Osteocyte (in vitro differentiated cells): ENCODE measurements at places on chromosomes 6 and 20. TPM values are rescaled to one million over a fixed set of nuclear protein-coding genes. Genes with fewer than 3 reads are reported as not detected.

DNA sequence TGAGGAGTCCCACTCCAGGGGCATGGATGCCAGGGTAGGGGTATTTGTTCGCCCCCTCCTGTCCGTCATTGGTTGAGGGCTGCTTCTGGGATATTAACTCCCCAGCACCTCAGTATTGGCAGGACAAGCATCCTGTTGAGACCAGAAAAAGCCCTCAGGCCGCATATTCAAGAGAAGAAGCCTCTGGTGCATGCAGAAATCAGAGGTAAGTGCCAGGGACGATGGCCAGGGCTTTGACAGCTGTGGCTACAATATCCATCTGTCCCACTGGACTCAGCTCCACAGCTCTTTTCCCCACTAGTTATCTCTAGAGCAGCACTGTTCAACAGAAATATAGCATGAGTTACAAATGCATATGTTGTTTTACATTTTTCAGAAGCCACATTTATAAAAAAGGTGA lies 651.3 kb downstream of the KIF16B start:
- DNase-seq: no peak

DNA sequence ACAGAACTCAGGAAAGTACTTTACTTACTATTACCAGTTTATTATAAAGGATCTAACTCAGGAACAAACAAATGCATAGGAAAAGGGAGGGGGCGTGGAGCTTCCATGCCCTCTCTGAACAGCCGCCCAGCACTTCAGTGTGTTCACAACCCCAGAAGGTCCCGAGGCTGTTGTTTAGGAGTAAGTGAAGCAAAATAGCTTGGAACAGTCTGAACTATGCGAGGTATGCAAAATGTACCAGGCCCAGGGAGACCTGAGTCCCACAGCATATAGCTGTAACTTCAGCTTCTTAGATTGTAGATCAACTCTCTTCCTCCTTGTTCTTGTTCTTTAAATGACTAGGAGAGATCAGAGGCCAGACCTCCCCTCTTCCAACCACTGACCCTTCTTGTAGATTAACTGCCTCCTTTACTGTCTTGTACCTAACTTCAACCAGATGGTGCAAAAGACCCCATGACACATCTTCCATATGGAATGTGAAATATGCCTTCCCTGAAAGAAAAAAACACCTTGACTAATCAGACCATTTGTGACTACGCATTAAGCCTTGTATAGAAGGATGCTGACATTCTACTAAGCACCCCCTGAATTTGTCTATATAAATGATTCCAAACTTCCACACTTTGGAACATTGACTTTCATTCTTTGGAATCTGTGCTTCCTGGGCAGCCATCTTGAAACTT lies 98.8 kb upstream of the SNX9 start:
- no peak for DNase-seq

DNA sequence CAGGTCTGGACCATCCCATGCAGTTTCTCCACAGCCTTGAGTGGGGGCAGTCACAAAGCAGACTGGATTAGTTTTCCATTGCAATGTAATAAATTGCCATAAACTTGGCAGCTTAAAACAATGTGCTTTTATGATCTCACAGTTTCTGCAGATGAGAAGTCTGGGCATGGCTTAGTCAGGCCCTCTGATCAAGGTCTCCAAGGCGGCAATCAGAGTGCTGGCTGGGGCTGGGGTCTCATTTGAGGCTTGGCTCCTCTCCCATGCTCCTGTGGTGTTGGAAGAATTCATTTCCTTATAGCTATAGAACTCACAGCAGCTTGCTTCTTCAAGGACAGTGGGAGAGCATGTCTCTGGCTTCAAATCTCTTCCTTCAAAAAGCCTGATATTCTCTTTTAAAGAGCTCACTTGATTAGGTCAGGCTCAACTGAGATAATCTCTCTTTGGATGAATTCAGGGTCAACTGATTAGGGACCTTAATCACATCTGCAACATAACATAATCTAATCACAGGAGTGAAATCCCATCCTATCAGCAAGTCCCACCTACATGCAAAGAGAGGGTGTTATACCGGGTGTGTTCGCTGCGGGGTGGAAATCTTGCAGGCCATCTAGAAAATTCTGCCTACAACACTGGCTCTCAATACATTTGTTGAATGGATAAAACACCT lies 77.4 kb upstream of the SULF2 start:
- DNase-seq: no peak

CD24 gene
- total RNA-seq: 0.30 and 0.42 TPM in 2 replicates

DNA sequence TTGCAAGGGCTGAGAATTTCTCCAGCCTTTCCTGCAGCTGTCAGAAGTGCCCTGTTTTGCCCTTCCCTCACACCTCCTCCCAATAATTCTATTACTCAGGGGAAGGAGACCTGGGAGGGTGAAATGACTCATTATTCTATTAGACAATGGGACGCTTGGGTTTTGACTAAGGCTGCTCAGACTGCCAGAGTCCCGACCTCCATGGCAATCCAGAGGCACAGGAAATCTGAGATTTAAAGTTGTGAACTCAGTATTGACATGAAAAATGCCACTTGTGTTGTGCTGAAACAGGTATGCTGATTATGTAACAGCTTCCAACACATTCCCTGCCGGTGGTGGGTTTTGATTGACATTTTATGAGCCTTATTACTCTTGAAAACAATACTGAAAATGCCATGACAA lies 625.9 kb upstream of the FLRT3 start:
- DNase-seq: no peak

DNA sequence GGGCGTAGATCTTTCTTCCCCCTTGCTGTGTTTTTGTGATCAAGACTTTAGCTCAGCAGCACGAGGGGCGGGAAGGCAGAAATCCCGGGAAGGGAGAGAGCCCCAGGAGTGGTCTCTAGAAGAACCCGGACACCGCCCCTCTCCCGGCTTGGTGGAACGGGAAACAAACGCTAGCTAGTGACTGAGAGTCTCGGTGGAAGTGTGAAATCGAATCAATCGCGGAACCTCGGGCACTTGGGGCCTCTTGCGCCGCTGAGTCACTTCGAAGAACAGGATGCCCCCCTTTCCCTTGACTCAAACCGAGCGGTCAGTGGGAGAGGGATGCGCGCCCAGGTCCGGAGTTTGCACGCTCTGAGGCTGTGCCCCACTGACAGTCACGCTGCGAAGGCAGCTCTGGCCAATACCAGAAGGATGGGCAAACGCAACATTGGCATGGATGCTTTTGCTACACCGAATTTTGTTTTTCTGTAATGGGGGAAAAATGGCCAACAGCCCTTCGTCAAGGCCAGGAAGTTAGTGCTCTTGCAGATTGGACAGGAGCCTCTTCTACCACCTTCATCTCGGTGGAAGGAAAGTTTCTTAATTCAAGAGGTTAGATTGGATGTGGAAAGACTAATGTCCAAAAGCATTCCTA lies 1.6 kb upstream of the OLIG3 start:
- no peak for DNase-seq

AIF1 gene
- not detected in 2 replicates for total RNA-seq

FAM209A gene
- 0.42 and 1.0 TPM in 2 replicates for total RNA-seq

DNA sequence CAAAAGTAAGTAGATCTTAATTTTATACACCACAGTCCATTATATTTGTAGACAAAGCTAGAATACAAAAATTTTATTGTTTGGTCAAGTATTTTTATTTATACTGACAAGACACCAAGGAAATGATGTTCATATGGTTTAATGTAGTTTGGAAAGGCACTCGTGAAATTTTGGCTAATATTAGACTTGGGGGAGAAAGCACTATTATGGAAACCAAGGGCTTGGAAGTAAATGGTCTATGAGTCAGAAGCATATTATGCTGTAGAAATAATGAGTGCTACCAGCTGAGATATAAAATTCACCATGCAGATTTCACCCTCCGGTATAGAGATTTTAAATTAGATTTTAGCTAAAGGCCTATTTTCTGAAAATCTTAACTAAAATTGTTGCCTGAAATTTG lies 233.6 kb downstream of the KCNQ5 start:
- no peak for DNase-seq

DNA sequence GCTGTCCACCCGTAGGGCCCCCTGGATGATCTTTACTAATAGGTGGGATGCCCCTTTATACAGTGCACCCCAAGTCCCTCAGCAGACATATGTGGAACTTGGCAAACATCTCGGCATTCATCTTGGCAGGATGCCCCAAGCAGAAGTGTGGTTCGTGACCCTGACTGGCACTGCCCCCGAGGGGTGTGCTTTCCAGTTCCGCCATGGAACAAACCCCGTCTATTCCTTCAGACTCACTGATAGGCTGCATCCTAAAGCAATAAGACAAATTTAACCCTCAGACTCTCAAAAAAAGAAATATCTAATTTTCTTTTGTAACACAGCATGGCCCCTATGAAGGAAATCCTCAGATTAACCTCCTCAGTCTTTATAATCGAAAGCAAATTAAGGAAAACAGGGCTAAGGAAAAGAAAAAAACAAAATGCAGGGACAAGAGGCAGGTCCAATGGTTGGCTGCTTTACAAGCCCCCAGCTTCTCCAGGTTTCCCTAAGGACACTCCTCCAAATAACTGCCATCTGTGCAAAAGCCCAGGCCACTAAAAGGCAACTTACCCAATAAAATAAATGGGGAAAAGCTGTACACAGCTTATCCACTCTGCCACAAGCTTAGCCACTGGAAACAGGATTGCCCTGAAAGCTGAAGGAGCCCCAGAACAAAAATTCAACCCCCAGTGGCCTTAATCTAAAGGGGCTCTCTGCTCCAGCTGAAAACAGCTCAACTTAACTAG lies 30.5 kb upstream of the RIPK1 start:
- no peak for DNase-seq

DNA sequence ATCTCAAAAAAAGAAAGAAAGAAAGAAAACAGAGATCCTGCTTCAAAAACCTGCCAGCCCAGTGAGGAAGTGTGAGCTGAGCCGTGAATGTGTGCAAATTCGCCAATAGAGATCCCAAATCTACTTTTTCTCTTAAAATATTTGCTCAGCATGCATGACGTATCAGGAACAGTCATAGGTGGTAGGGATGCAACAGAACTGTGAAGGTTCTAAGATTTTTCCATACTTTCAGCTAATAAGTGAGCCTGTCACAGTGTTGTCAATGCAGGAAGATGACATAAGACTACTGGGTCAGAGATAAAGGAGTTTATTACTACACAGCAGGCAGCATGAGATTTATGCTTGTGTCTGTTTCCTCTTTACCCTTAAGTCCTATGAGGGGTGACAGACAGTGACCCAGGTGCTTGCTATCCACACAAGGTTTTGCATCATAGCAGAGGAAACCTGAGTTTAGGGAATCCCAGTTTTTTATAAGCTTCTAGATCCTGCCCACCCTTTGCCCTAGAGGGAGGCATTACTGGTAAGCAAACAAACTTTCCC lies 273.4 kb downstream of the BMP7 start:
- no peak for DNase-seq

- no peak for DNase-seq
Observed at GRCh38 chr20:56409521-56409920, 2.5 kb upstream of the CASS4 start.

DNA sequence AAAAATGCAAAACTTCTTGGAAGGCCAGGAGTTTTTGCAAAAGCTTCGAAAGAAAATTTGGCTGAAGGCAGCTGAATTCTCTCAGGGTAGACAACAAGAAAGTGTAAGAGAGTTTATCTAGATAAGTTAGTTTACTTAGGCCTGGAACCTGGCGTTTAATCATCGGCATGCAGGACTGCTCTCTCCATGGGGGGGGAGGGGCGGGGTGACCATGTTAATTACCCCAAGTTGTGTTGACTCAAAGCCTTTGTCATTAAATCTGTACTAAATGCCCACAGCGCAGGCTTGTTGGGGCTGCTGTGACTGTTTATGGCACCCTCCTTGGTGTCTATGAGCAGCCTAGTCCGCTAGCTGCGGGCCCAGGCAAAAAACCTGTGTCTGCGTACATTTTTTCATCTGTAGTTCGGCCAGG lies 20.1 kb upstream of the ZNF451 start:
- DNase-seq: no peak

MAP7 gene
- 0.38 and 0.68 TPM in 2 replicates for total RNA-seq

DNA sequence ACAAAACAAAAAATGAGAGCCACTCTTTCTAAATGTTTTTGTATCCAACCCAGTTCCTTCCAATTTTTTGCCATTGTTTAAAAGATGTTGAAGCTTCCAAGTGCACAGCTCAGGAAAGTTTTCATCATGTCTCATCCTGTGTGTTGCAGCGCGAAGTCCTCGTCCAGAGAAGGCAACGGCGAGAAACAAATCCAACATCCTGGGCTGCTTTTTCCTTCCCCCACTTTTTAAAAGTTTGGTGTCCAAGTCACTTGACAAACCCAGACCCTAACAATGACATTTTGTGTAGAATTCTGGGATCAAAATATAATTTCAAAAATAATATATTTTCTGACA lies 92.3 kb downstream of the ANKRD60 start:
- no peak for DNase-seq

- DNase-seq: no peak
Observed at GRCh38 chr6:113995634-113996033, 24.7 kb upstream of the HDAC2 start.

- no peak for DNase-seq
Observed at GRCh38 chr6:158019416-158019815, 37.8 kb downstream of the SYNJ2 start.

ADA gene
- 177 and 185 TPM in 2 replicates for total RNA-seq

DNA sequence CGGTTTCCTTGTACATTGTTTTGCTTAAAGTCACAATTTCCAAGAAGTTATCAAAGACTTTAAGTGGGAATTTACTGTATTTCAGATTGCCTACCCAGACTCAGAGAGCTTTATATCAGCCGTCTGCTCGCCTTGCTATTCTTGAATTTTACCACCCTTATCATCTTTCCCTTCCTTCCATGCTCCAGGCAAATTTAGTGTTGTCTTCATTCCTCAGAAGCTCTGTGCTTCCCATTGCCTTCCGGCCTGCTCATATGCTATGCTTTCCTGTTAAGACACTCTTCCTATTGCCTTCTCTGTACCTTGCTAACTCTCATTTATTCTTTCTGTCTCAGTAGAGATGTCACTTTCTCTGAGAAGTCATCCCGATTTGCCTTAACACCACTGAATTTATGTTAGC lies 52.1 kb downstream of the CD2AP start:
- DNase-seq: no peak

GRCh38 chr20:61436667-61437279 lies 184.7 kb downstream of the CDH4 start:
- DNase-seq: no peak

GRCh38 chr6:167679790-167680604 lies 146.7 kb upstream of the AFDN start:
- no peak for DNase-seq

MOCS1 gene
- 14.9 and 15.1 TPM in 2 replicates for total RNA-seq
